GM23338 (cell line): ENCODE measurements at places on chromosomes 7 and 10. TPM values are rescaled to one million over a fixed set of nuclear protein-coding genes. Genes with fewer than 3 reads are reported as not detected.
A peak's percentile ranks its signal among the peaks of the same experiment; 100 is the strongest.

- no peak for DNase-seq
These were observed 5.5 kb downstream of the SKIDA1 start for GRCh38 chr10:21519941-21520436.

DNA sequence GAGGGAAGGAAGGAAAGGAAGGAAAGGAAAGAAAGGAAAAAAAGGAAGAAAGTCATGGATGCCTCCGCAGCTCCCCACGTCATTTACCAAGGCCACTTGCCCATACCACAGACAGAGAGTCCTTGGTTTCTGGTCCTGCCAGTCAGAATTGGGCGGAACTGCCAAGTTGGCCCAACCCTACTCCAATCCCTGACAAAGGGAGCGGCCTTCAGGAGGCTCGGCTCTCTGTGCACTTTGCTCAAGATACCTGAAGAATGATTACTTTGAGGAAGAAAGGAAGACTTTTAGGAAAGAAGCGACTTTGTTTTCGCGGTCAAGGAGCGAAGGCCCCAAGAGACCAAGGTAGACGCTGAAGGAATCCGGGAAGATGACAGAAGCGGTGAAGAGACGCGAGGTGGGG lies 49.1 kb upstream of the FXYD4 start:
- DNase-seq, result peak; percentile 40

The KIAA1549 gene
- total RNA-seq, result 11.6 and 13.5 TPM in 2 replicates

- peak; percentile 33 for DNase-seq
These were observed 54.2 kb downstream of the GUSB start for GRCh38 chr7:65927489-65928448.

GRCh38 chr10:78574547-78574946 lies 494.2 kb upstream of the ZMIZ1 start:
- no peak for DNase-seq

- DNase-seq, result no peak
These were observed 1.9 kb upstream of the FAM170B start for GRCh38 chr10:49135575-49136313.

The COMMD3 gene
- 1.1 and 2.5 TPM in 2 replicates for total RNA-seq

The COPS6 gene
- 89.8 and 104 TPM in 2 replicates for total RNA-seq

DNA sequence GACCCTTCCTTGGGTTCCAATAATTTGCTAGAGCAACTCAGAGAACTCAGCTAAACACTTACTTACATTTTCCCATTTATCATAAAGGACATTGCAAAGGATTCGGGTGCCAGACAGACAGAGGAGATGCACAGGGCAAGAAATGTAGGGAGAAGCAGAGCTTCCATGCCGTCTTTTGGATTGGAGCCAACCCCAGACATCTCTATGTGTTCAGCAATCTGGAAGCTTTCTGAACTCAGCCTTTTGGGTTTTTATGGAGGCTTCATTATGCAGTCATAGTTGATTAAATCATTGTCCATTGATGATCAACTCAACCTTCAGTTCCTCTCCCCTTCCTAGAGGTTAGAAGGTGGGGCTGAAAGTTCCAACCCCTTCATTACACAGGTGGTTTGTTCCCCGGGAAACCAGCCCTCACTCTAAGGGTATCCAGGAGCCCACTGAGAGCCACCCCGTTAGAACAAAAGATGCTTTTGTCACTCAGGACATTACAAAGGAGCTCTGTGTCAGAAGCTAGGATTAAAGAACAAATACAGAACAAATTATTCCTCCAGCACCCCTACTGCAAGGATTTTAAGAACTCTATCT lies 211.9 kb upstream of the VSTM2A start:
- DNase-seq, result no peak

DNA sequence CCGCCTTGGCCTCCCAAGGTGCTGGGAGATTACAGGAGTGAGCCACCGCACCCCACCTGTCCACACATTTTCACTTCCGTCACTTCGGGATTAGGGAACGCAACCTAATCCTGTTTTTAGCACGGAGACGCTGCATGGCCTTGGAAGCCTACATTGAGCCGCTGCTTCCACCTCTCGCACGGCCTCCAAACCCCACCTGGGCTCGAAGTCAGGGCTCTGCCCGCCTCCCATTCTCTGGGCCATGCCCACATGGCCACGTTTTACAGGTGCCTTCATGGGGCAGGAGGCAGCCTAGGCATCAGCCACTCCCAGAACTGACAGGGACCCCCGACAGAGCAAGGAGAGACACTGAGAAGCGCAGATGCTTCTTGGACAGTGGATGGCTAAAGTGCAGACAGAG lies 100.6 kb downstream of the OAT start:
- DNase-seq, result no peak

DNA sequence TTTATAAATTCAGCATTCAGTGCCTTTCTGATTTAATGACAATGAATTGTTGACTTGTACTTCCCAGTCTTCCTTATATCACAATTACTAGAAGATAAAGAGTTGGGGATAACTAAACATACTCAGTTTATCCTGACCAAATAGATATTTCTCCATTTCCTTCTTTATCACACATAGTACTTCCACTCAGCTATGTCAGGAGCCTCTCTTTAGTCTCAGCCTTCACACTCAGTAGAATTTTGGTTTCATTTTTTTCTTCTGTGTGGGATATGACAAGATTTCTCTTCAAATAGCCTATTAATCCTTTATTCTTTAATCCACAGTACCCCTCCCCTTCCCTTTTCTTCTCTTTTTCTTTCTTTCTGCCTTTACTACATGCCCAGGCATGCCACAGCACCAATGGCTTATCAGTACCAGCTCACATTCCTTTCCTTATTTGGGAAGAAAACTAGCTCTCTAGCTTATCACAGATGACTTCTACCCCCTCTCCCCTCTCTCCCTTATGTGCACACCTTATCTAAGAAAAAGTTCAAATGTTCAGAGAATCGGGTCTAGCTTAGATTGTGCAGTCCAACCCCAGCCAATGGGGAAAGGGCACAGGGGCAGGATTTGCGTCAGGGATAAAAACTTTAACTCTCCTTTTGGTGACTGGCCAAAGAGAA lies 109.0 kb downstream of the PHF14 start:
- no peak for DNase-seq

GRCh38 chr10:21069278-21069677 lies 172.2 kb upstream of the NEBL start:
- DNase-seq, result no peak

The ZCCHC24 gene
- total RNA-seq, result 7.2 and 10.1 TPM in 2 replicates

DNA sequence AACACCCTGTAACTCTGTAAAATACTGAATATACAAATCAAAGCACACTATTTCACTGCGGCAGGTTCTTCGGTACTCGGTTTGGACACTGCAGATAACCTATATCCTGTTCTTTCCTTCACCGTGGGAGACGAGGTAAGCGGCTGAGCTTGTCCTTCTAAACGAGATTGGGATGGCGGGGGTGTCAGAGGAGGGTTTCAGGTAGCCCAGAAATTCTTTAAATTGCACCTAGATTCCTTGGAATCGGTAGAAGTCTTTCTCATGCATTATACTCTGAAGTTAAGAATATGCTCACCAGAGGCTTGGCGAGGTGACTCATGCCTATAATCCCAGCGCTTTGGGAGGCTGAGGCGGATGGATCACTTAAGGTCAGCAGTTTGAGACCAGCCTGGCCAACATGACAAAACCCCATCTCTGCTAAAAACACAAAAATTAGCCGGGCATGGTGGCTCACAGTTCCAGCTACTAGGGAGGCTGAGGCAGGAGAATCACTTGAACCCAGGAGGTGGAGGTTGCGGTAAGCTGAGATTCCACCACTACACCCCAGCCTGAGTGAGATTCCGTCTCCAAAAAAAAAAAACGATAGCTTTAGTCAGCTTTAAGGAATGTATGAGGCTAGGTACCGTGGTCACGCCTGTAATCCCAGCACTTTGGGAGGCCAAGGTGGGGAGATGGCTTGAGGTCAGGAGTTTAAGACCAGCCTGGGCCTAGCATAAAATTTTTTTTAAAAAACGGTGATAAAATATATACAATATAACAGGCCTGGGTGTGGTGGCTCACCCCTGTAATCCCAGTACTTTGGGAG lies 10.1 kb upstream of the LAT2 start:
- DNase-seq, result peak; percentile 75

The GBX1 gene
- 0.24 and 1.8 TPM in 2 replicates for total RNA-seq

GRCh38 chr10:130141460-130141859 lies 5.3 kb downstream of the GLRX3 start:
- no peak for DNase-seq

GRCh38 chr10:122999347-122999746 lies 9.2 kb downstream of the IKZF5 start:
- DNase-seq, result no peak

The EBLN1 gene
- total RNA-seq, result not detected in 2 replicates

- DNase-seq, result no peak
These were observed 209.8 kb upstream of the RHOBTB1 start for GRCh38 chr10:61153771-61154170.

DNA sequence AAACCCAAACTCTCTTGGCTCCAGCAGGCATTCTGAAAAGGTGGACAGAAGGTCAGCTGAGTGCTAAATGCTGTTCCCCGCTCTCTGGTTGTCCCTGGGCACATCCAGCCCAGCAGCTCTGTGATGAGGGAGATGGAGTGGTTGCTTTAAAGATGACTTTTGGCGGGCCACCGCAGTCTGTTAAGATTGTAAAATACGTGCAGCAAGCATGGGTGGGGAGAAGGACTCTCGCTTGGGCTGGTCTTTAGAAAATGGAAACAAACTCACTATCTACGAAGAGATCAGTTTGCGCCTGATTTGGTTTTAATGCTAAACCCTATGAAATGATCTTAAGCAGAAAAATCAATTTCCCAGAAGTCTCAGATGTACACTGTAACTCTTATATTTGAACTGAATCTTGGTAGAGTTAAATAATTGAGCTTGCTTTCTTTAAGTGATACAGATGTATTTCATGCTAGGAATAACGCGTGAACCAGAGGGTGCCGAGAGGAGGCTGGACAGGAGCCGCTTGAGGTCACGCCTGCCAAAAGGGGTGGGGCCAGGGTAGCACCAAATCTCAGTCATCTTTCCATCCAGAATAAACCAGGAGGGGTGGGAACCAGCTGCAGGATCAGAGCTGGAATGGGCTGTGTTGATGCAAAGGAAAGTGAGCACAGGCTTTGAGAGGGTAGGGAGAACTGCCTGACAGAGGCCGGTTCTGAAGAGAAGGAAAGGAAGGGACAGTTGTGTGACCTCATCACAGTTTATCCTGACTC lies 170.2 kb upstream of the MKI67 start:
- no peak for DNase-seq

DNA sequence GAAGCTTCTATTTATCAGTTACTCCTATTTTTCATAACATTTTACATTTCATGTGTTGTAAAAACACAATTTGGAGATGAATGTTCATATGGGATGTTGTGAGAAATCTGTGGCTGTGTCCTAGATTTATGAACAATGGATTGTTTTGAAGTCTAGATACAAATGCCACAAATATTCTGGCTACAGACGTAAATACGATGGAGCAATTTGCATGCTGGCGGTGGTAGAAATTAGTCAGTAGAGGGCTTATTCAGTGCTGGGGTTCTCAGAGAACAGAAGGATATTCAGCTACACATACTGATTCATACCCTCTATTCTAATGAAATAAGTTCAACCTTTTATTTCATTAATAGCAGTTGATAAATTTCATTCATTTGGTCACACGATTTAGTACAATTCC lies 48.8 kb downstream of the PLPP4 start:
- DNase-seq, result no peak

DNA sequence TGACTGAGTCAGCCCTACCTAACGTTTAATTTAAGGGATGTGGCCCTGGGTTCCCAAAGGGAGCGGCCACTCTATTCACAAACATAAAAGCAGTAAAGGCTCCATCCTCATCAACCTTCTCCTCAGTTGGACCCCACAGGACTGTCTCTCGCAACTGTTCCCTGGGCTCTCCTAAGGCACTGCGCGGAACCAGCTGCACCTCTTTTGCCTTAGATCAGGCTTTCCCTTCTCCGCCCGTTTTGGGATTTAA lies 689 bp upstream of the GTPBP4 start:
- DNase-seq, result peak; percentile 63

DNA sequence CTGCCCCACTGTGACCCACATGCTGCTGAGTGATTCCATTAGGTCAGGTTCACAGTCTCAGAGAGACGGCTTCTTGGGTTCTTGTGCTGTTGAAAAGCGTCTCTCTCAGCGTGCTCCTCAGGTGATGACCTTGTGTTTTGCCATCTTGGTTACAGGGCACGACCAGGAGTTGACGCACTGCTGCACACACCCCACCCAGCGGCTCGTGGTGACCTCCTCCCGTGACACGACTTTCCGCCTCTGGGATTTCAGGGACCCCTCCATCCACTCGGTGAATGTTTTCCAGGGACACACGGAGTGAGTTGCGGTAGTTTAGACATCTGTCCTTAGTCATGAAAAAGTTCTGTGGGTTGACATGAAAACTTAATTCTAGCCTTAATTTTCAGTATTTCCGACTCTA lies 48.8 kb downstream of the WDR37 start:
- DNase-seq, result no peak

The ZNRF2 gene
- 27.0 and 34.7 TPM in 2 replicates for total RNA-seq

The TOMM7 gene
- 131 and 164 TPM in 2 replicates for total RNA-seq

DNA sequence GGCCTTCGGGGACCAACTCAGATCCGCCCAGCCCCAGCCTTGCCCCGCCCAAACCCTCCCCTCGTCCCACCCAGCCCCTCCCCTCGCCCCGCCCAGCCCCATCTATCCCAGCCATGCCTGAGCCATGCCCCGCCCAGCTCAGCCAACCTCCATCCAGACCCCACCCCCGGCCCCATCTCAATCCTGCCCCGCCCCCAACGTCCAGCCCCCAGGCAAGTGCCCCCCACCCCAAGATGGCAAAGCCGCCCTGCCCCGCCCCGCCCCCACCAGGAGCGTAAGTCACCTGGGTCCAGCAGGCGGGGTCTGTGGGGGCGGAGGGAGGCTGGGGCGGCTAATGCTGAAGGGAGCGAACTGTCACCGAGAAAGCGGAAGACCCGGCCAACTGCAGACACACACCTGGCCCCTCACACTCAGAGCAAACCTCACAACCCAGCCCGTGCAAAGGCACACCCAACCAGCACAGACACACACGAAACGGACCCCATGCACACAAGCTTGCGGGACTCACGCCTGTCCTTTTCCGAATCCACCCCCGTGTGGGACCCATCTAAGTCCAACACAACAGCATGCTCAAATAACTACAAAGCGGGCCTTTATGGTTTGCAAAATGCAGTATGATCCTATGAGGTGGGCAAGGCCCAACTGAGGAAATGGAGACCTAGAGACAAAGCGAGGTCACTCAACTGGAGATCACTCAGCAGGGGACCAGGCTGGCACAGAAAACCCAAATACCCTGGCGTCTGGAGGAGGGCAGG lies 11.5 kb upstream of the OGA start:
- DNase-seq, result peak; percentile 90

The CALML3 gene
- total RNA-seq, result not detected in 2 replicates

- DNase-seq, result no peak
These were observed 71.1 kb downstream of the STK17A start for GRCh38 chr7:43653891-43654504.

DNA sequence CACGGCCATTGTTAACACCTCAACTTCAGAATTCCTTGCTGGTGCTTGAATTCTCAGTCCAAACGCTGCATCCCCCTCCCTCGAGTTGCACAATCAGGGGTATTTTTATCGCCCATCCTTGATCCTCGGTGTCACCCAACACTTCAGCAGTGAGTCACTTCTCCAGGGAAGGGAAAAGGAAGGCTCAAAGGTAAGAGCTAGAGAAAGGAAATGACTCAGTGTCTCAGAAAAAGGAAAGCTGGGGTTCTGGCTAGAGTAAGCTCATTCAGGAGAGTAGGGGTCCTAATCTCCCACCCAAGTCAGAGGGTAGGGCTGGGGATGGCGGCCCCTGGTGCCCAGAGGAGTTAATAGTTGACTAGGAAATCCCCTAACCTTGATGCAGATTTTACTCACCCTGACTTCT lies 39.8 kb upstream of the TRIM8 start:
- DNase-seq, result no peak

The STEAP4 gene
- total RNA-seq, result under 0.01 TPM in 1 of 2 replicates, not detected in the other

GRCh38 chr10:126375926-126376554 lies 12.2 kb downstream of the ADAM12 start:
- DNase-seq, result no peak
